ENCODE measurements at places on chromosomes 2 and 18.
A peak's percentile ranks its signal among the peaks of the same experiment; 100 is the strongest.

DNA sequence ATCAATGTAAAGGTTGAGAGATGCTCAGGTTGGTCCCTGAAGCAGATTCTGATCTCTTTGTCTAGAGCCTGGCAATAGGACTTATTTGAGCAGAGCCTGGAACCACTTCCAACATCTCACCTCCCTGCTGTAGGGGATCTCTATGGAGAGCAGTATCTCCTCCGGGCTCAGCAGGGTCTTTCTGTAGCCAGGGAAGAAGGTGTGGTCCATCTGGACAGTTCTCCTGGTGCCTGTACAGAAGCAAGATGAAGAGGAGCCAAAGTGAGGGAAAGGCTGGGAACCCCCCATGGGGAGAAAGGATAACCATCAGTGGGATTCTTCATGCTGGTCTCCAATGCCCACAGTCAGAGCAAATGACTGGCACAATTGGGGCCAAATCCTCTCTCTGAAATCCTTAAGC, 34.8 kb downstream of the XDH start:
- no peak for DNase-seq

GRCh38 chr2:239464166-239465016, 63.6 kb upstream of the HDAC4 start:
- no peak for DNase-seq

GRCh38 chr18:66759050-66759828, 155.3 kb upstream of the CDH19 start:
- no peak for DNase-seq

- DNase-seq, result no peak
Measured at GRCh38 chr2:112151271-112151670, 13.1 kb downstream of the FBLN7 start.

- DNase-seq, result no peak
Measured at GRCh38 chr2:2769481-2770431, 438.7 kb upstream of the MYT1L start.

- DNase-seq, result no peak
Measured at GRCh38 chr2:187775651-187776050, 221.4 kb upstream of the TFPI start.

- DNase-seq, result no peak
Measured at GRCh38 chr2:113291191-113291590, 12.5 kb upstream of the PAX8 start.

- DNase-seq, result no peak
Measured at GRCh38 chr2:832635-833034, 118.0 kb upstream of the SNTG2 start.

GRCh38 chr2:27446057-27446456, 3.9 kb downstream of the KRTCAP3 start:
- no peak for DNase-seq

DNA sequence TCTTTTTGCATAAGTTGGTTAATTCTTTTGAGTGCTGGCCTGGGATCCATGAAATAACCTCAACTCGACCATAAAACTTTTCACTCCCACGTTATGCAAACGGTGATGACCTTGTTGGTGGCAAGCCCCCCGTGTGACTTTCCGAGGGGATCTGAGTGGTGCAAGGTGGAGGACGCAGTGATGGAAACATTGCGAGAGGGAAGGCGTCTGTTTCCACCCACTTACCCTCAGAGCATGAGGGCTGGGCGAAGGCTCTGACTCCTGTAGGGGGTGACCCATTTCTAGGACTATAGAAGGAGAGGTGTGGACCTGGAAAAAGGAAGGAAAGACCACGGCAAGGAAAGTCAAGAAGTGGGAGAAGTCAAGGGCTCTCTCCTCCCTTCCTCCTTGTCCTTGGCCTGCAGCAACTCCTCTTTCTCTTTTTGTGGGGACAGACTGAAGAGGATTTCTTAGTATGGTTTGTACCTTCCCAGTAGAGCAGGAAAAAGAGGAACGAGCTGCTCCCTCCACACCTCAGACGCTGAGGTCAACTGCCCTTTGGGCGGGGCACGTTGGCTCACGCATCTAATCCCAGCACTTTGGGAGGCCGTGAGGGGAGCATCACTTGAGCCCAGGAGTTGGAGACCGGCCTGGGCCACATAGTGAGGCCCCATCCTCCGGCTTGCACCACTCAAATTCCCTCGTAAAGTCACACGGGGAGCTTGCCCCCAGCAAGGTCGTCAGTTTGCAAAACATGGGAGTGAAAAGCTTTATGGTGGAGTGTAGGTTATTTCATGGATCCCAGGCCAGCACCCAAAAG, 15.5 kb upstream of the CD8A start:
- no peak for DNase-seq

- DNase-seq, result no peak
Measured at GRCh38 chr2:116264872-116265271, 1549.6 kb upstream of the DDX18 start.

DNA sequence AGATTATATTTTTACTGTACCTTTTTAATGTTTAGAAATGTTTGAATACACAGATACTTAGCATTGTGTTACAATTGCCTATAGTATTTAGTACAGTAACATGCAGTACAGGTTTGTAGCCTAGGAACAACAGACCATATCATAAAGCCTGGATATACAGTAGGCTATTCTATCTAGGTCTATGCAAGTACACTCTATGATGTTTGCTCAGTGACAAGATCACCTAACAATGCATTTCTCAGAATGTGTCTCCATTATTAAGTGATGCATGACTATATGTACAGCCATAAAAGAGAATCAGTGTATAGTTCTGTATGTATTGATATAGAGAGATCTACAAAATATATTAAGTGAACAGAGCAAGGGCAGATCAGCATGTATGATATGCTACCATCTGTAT, 616.4 kb downstream of the XIRP2 start:
- no peak for DNase-seq

- peak; percentile 33 for DNase-seq
Measured at GRCh38 chr2:142868229-142868762, 9.2 kb upstream of the KYNU start.

- DNase-seq, result peak; percentile 12
Measured at GRCh38 chr2:227132986-227133385, 31.0 kb downstream of the COL4A4 start.

- DNase-seq, result no peak
Measured at GRCh38 chr2:201233812-201234662, 26.3 kb upstream of the CASP8 start.

DNA sequence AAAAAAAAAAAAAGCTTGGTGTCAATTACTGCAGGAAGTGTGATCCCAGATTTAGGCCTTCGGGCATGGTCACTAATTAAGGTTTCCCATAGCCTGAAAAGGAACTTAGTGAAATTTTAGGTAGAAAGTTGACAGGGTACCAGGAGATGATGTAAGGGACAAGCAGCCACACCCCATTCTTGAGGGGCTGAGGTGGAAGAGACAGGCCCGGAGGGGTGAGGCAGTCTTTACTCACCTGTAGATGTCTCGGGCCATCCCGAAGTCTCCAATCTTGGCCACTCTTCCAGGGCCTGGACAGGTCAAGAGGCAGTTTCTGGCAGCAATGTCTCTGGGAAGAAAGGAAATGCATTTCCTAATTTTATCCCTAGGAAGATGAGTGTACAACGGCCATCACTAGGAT, 94.3 kb downstream of the CLIP4 start:
- no peak for DNase-seq

GRCh38 chr18:8948471-8949149, 153.9 kb upstream of the NDUFV2 start:
- DNase-seq, result peak; percentile 98

DNA sequence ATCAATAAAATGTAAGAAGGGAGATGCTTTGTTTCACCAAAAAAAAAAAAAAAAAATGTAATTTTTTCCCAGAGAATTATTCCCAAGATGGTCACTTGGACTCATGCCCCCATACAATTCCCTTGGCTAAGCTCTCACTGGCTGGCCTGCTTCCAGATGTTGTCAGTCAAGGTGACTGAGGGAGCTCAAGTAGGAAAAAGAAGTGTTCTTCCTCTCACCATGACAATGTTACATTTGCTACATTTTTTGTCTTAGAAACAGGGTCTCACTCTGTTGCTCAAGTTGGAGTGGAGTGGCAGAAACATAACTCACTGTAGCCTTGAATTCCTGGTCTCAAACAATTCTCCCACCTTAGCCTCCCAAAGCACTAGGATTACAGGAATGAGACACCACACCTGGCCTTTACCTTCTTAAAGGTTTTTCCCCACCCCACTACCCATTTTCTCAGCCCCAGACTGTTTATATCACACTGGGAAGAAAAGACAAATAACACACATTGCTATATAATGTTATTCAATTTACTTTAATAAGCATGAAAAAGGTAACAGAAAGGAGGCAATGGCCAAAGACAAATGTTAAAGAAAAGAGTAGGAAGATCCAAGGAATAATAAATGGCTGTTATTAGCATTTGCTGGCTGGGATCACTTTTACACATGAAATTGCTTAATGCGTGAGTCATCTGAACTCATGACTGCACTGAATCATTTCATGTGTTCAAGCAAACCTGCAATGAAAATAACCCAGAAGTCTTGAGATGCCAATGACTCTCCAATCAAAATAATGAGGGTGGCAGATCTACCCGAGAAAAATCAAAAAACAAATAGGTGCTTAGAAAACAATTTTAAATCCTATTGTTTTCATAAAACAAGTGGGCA, 45.2 kb downstream of the ACVR1 start:
- peak; percentile 90 for DNase-seq

DNA sequence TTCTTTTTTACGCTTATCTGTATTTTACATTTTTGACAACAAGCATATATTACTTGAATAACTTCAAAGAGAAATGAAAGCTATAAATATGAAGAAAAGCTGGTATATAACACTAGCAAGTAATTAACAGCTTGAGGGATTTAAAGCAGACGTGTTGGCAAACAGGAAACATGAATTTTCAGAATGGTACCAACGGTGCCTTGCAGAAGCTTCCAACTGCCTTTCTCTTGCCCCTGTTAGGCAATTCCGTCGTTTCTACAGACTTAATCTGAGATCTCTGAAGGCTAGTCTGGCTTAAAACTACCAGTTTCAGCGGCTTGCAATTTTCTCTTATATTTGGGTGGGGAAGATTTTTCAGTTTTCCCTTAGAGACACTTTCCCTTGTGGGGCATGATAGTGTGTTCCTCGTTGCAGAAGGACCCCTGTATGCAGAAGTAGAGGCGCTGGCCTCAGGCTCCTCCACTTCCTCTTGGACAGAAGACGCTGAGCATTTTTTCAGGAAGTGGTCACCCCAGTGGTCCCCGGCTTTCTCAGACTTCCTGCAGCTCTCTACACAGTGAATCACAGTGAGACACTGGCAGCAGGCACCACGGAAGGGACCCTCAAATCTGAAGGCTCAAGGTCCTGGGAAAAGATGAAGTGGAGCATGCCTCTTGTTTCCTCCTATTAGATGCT, 56.2 kb upstream of the SLC16A14 start:
- DNase-seq, result no peak

GRCh38 chr18:23824240-23824639, 135.0 kb downstream of the LAMA3 start:
- DNase-seq, result no peak

DNA sequence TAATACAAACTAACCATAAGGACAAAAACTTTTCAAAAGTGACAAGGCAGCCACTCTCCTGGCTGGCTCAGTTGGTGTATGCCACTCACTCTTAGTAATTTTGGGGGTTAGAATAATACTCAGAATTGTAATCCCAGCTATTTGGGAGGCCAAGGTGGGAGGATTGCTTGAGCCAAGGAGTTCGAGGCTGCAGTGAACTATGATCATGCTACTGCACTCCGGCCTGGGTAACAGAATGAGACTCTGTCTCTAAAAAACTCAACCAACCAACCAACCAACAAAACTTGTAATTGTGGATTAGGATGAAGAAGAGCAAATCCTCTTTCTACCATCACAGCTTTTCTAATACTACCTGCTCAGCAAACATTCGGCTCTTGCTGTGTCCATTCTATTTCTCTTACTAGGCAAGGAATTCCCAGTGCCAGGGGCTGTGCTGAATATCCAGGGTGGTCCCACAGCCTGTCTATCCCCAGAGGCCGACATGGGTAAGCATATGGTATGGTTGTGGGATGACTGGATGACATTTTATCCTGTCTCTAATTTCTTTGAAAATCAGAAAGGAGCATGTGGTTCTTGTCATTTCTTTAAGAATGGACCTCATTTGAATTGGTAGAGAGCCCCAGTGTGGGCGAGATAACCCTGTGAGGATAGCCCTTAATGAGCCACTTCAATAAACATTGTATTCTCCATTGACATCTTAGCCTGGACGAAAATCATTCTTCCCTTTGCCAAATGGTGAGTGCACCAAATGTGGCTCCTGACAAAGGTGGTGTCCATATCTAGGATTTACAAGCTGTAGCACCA, 220.1 kb downstream of the MYCN start:
- DNase-seq, result no peak

DNA sequence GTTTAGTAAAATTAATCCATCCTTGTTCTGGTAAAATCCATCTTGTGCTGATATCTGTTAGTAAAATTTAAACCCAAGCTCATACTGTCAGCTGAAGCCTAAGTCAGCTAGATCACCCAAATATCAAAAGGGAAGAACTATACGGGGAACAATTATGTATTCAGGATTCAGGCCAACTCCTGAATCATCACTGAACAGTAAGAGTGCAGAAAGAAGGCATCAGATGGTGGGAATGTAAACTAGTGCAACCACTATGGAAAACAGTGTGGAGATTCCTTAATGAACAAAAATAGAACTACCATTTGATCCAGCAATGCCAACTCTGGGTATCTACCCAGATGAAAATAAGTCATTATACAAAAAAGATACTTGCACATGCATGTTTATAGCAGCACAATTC, 81.8 kb downstream of the RAPGEF4 start:
- DNase-seq, result no peak

DNA sequence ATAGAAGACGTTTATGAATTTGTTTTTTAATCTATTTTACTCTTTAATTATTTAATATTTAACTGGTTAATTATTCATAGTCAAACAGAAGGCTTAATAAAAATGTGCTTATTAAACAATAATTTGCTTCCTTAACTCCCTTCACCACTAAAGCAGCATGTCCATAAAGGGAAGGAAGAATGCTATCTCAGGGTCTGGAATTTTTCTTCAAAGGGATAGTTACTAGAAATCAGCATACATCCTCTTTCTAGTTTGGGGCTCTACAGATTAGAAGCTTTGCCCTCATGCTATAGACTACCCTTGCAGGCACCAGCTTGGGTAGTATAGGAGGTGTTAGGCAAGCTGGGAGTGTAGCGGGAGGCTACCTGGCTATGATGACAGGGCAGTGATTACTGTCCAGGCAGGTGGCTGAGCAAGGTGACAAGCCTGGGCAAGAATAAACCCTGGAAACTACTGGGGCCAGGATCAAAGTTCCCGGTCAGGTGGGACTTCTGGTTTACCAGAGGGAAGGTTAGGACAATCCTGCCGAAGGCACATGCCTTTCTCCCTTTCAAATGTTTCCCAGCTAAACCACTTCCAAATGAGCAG, 276.0 kb upstream of the REV1 start:
- DNase-seq, result no peak

GRCh38 chr18:6851480-6851879, 122.0 kb downstream of the ARHGAP28 start:
- no peak for DNase-seq

Data from AG10803 (cell line).